ENCODE measurements at places on chromosomes 6 and 20.

DNA sequence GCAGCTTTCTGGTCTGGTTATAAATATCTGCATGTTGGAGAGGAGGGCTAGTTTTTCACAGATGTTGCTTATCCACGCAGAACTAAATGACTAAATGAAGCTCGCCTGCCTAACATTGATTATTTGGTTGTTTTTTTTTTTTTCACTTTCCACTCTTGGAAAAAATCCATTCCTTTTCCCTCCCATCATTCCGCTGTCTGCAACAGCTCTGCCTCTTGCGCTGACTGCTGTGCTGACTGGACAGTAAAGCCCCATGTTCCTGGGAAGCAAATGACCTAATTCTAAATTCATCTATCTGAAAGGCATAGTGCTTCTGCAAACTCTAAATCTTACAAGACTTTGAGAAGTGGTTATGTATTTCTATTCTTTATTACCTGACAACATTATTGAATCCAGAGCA, 255.5 kb upstream of the PLN start:
- no peak for DNase-seq

DNA sequence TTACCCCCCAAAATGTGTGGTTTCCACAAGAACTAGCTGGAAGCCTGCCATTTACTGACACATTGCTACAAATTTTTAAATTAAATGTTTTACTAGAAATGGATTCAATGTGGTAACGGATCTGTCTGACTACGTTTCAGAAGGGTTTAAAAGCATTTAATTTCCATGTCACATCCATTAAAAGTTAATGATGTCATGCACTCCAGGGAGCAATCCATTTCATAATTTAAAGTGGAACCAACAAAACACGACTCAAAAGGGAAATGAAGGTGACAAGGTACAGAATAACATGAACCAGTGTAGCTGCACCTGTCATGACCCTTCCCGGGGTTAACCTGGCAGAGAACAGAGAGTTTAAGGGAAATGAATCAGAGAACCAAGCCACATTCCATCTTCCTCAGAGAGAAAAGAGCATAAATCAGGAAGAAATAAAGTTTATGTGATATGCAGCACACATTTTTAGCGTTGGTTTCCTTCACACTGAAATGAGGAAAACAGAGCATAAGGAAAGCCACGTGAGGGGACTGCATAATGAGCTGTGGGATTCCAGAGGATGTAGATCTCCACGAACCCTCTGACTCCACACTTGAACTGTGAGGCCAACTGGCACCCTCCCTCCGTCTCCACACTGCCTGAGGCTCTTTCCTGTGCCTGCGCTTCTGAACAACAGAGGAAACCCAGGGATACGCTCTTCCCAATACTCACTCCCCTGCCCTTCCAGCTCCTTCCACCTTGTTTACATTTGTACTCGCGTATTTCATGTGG, 170.3 kb upstream of the AHI1 start:
- peak; percentile 87 for DNase-seq

DNA sequence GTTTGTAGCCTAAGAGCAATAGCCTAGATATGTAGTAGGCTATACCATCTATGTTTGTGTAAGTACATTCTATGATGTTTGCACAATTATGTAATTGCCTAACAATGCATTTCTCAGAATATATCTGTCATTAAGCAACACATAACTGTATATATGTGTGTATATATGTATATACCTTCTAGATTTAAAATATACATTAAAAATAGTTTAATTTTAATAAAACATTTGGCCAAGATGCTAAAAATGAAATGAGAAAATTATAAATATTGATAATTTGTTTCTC, 20.6 kb downstream of the SESN1 start:
- DNase-seq, result no peak

DNA sequence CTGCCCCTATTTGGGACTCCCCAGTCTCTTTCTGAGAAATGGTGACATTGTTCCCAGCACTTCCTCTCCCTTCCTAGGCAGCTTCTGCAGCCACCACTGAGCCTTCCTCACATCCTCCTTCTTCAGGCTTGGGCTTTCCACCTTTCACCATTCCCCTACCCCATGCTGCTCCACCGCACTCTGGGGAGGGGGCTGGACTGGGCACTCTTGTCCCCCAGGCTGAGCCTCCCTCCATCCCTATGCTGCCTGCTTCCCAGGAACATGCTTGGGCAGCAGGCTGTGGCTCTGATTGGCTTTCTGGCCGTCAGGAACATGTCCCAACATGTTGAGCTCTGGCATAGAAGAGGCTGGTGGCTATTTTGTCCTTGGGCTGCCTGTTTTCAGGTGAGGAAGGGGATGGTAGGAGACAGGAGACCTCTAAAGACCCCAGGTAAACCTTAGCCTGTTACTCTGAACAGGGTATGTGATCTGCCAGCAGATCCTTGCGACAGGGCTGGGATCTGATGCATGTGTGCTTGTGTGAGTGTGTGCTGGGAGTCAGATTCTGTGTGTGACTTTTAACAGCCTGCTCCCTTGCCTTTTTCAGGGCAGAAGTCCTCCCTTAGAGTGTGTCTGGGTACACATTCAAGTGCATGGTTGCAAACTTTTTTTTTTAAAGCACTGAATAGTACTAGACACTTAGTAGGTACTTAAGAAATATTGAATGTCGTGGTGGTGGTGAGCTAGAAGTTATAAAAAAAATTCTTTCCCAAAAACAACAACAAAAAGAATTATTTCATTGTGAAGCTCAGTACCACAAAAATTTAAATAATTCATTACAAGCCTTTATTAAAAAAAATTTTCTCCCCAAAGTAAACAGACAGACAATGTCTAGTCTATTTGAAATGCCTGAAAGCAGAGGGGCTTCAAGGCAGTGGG, 2.1 kb upstream of the CDKN1A start:
- peak; percentile 71 for DNase-seq

GRCh38 chr6:110635096-110635495, 158.7 kb upstream of the SLC22A16 start:
- DNase-seq, result no peak

DNA sequence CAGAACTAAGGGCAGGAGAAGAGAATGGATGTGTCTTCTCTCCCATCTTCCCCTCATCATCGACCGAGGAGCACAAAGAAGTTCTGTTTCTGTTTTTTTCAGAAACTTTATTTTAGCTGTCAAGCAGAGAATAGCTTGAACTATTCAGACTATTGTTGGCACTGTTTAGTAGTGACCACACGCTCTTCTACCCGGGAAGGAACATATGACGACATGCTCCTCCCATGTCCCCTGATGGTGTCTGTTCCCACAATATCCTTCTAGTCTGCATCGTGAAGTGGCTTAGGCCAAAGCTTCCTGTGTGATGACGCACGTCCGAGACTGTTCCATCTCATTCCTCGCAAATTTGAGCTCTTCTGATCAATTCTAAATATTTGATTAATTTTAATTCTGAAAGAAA, 27.2 kb upstream of the KIF25 start:
- DNase-seq, result no peak

DNA sequence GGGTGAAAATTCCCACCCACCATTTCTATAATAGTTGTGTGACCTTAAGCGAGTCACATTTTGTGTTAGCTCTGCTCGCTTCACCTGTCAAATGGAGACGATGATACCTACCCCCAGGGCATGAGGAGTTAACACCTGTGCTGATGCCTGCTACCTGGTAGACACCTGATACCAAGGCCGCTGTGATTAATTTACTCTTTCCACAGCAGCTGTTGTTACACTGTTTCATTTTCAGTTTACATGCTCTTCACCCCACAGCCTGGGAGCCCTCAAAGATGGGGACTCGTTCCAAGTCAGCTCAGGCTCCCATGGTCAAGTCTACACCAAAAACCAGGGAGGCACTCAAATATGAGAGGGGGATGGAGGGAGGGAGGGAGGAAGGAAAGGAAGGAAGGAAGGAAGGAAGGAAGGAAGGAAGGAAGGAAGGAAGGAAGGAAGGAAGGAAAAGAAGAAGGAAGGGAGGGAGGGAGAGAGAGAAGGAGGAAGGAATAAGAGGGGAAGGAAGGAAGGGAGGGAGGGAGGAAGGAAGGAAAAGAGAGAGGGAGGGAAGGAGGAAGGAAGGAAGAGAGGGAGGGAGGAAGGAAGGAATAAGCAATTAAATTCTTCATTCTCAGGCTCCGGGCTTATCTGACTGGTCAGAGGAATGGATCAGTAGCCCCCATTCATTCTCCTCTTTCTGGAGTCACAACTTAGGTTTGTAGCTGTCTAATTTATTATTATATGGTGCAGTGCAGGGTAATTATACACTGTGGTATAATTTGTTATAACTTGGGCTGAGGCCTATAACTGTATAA, 40.9 kb downstream of the PDYN start:
- DNase-seq, result no peak
